ENCODE measurements at places on chromosomes 7 and 10.

DNA sequence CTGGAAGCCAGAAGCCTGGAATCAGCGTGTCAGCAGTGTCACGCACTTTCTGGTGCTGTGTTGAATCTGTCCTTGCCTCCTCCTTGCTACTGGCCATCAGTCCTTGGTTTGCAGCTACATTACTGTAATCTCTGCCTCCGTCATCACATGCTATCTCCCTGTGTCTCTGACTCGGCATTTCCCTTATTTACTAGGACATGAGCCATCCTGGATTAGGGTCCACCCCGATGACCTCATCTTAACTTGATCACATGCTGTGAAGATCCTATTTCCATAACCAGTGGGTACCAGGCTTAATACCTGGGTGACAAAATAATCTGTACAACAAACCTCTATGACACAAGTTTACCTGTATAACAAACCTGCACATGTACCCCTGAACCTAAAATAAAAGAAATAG lies 518.0 kb upstream of the KLF6 start:
- H3K4me1 ChIP-seq, result no peaks in the 10 kb centered on the region
- H3K27ac ChIP-seq, result no peak overlapping the region
- H3K4me3 ChIP-seq, result no peak overlapping the region
- no peaks in the 10 kb centered on the region for H3K27me3 ChIP-seq
- DNase-seq, result no peak
- H3K36me3 ChIP-seq, result no peaks in the 10 kb centered on the region

- no peak overlapping the region for H3K4me3 ChIP-seq
- no peak for DNase-seq
- H3K4me1 ChIP-seq, result no peaks in the 10 kb centered on the region
- H3K36me3 ChIP-seq, result no peaks in the 10 kb centered on the region
- H3K27ac ChIP-seq, result no peak overlapping the region
Observed at GRCh38 chr10:88243836-88244730, 339.0 kb downstream of the RNLS start.

GRCh38 chr10:3239066-3239919 lies 66.7 kb upstream of the PITRM1 start:
- DNase-seq, result peak; percentile 75
- H3K36me3 ChIP-seq, result no peaks in the 10 kb centered on the region
- H3K4me1 ChIP-seq, result no peaks in the 10 kb centered on the region
- H3K4me3 ChIP-seq, result no peak overlapping the region
- no peaks in the 10 kb centered on the region for H3K27me3 ChIP-seq

DNA sequence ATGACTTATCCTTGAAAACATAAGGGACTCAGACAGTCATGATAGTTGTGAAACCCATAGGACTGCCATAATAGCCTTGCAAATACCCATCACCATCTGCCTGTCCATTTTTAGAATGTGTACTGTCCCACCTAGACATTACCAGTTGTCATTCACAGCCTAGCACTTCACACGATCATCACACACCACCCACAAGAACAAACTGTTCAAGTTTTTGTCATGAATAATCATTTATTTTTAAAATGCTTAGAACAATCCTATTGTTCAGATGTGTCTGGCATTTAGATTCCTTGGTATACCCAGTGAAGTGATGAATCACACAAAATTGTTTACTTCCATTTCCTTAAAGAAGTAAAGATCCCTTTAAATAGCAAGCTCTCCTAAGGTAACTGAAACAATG lies 46.6 kb downstream of the CCDC3 start:
- peaks cover 21% of the 10 kb centered on the region for H3K4me1 ChIP-seq
- no peak overlapping the region for H3K27ac ChIP-seq
- no peak overlapping the region for H3K4me3 ChIP-seq
- H3K36me3 ChIP-seq, result no peaks in the 10 kb centered on the region
- no peaks in the 10 kb centered on the region for H3K27me3 ChIP-seq

DNA sequence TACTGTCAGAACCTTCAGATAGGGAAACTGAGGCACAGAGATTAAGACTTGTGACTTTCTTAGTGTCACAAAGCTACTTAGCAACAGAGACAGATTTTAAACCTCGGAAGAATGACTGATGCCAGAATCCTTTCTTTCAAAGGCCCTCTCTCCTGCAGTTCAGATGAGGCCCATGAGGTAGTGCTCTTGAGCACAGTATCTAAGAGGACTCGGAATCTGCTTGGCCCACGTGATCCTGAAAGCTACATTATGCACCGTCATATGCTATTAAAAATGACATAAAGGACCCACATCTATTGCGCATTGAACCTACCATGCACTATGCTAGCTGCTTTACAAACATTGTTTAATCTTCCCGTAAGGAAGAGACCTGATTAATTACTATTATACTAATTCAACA lies 355.9 kb downstream of the SFMBT2 start:
- no peaks in the 10 kb centered on the region for H3K4me1 ChIP-seq
- H3K27ac ChIP-seq, result no peak overlapping the region
- no peaks in the 10 kb centered on the region for H3K36me3 ChIP-seq

GRCh38 chr7:87648316-87648715 lies 20.1 kb downstream of the RUNDC3B start:
- no peak for DNase-seq
- H3K27me3 ChIP-seq, result no peaks in the 10 kb centered on the region
- no peaks in the 10 kb centered on the region for H3K36me3 ChIP-seq
- no peak overlapping the region for H3K4me3 ChIP-seq
- no peaks in the 10 kb centered on the region for H3K4me1 ChIP-seq

DNA sequence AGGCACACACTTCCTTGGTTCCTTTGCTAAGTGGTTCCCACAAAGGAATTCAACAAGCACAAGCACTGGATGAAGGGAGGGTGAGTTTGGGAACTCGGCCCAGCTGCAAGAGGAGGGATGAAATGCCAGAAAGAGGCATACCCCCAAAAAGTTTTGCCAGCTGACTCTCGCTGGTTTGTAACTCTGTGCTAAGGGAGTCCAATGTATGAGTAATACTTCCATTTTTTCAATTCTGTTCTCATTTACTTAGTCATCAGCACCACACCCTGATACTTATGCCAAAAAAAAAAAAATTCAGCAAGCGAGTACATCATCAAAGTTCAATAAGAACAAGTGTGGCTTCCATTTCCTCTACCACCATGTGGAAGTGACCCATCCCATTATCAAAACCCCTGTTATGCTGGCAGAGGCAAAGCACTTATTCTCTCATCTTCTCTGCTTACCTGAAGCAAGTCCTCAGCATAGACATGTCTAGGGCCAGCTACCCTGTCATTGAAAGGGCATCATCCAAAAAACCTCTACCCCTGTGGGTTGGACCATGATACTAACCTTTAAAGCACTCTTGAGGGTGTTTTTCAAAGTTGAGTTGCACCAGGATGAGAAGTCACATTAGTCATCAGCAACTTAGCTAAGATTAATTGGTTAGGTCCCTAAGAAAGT lies 6.9 kb upstream of the HYCC1 start:
- no peaks in the 10 kb centered on the region for H3K36me3 ChIP-seq
- H3K27me3 ChIP-seq, result no peaks in the 10 kb centered on the region
- H3K27ac ChIP-seq, result no peak overlapping the region
- H3K4me3 ChIP-seq, result no peak overlapping the region
- no peak for DNase-seq

DNA sequence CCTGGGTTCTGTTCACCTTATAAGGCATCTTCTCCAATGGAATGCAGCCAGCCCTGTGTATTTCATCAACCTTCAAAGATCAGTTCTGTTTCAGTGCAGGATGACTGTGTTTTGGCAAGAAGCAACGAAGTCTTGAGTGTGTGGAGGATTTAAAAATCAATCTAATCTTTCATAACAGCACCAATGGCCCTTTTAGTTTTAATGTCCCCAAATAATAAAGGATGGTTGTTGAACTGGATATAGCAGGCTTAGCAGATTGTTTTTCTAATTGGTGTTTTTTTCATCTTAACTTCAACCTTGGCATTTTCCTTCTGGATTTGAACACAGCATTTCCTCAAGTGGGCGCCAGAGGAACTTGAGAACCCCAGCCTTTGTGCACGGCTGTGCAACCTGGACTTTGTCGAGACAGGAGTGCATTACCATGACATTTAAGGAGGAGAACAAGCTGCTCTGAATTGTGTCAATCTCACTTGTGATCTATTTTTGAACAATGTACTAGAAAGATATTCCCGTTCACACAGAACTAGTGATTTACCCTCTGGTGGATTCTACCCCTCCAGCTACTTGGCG lies 313.3 kb upstream of the AKR1E2 start:
- no peaks in the 10 kb centered on the region for H3K36me3 ChIP-seq
- H3K27me3 ChIP-seq, result no peaks in the 10 kb centered on the region
- peak; percentile 58 for DNase-seq
- H3K27ac ChIP-seq, result no peak overlapping the region

DNA sequence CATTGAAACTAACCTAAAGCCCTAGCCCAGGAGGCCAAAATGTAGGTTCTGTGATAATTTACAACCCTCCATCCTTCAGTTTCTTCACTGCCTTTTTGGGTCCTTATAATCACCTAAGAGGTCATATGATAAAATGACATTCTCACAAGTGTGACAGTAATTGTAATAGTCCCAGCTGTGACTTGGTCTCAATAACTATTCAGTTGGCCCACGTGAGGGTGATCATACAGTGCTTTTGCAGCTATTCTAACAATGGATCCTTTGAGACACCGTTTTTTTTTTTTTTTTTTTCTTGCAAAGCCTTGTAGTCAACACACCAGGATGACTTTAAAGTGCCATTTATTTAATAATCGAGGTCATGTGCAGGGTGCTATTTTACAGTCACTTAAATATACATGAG lies 760.0 kb downstream of the PHTF2 start:
- H3K27ac ChIP-seq, result no peak overlapping the region
- DNase-seq, result no peak
- no peaks in the 10 kb centered on the region for H3K27me3 ChIP-seq
- no peaks in the 10 kb centered on the region for H3K36me3 ChIP-seq
- H3K4me1 ChIP-seq, result no peaks in the 10 kb centered on the region

DNA sequence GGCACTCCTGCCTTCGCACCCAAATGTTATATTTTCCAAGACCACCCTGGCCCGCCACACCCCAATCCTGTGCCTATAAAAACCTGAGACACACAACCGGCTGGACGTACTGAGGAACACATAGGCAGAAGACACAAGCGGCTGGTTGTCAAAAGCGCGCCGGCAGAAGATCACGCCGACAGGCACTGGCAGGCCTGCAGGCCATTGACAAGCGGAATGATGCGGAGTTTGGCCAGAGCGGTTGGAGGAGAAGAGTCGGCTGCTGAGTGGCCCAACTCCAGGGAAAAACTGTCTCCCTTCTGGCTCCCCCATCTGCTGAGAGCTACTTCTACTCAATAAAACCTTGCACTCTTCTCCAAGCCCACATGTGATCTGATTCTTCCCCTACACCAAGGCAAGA lies 39.7 kb upstream of the SAMD8 start:
- H3K27ac ChIP-seq, result no peak overlapping the region
- H3K4me3 ChIP-seq, result no peak overlapping the region
- H3K36me3 ChIP-seq, result no peaks in the 10 kb centered on the region
- no peaks in the 10 kb centered on the region for H3K27me3 ChIP-seq

GRCh38 chr10:74642901-74643595 lies 183.4 kb upstream of the KAT6B start:
- H3K4me1 ChIP-seq, result peaks cover 13% of the 10 kb centered on the region
- no peaks in the 10 kb centered on the region for H3K27me3 ChIP-seq
- H3K4me3 ChIP-seq, result no peak overlapping the region

DNA sequence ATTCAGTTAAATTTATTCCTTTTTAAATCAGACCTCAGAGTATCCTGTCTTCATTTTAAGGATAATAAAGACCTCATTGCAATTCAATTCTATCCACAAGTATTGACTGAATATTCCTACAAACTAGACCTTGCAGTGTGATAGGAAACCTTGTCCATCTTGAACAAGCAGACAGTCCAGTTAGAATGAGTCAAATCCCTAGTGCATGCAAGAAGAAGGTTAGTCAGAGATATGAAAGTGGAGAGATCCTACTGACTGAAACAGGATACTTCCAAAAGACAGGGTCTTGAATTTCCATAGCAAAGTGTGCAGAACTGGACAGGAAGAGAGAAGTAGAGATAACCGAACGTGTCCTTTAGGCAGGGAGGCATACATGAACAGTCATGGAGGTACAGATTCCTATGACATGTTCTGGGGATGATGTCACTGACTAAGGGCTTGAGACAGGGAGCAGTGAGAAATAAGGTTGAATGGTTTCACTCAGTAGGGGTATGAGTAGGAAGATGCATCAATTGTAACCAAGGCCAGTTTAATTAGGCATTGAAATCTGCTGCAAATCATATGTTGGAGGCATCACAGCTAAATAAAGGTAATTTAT lies 45.2 kb downstream of the PPP1R3A start:
- no peaks in the 10 kb centered on the region for H3K36me3 ChIP-seq
- no peak for DNase-seq
- no peak overlapping the region for H3K4me3 ChIP-seq
- no peaks in the 10 kb centered on the region for H3K27me3 ChIP-seq

DNA sequence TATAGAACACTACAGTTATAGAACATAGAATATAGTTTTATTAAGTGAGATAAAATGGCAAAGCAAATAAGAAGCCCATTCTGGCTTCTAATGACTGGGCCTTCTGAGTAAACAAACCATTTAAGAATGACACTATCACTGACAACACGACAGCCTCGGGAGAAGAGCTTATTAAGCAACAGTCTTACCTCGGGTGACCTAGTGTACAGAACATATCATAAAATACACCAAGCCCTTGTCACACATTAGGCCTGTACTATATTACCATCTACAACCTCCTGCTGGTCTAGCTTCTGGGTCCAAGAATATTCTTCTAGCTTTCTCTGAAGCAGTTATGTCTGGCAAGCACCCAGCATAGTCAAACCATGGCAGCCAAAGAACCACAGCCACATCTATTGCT lies 32.0 kb downstream of the CCDC186 start:
- no peak overlapping the region for H3K4me3 ChIP-seq
- 0 out of 2 replicates have a peak, but pooled peaks cover 3% of the 10 kb centered on the region for H3K4me1 ChIP-seq
- peak overlapping the region; percentile 55 for H3K27ac ChIP-seq
- no peaks in the 10 kb centered on the region for H3K27me3 ChIP-seq
- H3K36me3 ChIP-seq, result no peaks in the 10 kb centered on the region
- DNase-seq, result no peak

DNA sequence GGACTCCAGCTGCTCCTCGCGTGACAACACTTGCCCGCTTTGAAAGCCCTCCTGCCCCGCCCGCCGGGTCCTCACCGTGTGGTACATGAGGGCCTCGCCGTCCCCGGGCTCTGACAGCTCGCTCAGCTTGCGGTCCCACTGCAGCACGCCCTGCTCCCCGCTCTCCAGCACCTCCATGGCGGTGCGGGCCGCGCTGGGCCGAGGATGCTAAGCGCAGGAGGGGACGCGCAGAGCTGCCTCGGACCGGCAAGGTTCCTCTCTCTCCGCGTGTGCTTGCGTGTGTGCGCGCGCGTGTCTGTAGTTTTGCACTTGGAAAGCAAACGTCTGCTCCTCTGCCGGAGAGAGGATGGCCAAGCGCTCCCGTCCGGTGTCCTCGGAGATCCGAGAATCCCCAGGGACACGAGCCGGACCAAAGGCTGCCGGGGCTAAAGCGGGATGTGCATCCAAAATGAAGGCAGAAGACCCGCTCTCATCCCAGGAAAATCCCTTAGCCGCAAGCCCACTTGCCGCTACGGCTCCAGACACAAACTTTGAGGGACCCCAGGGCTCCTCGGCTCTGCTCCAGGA lies at the start of gene CREB3L2:
Gene CREB3L2 (minus strand): TSS at position 558 of the 567 bp plus-strand sequence. CDS start 381 bp downstream, at position 177.
- peak within 1 kb of the TSS; percentile 91 for H3K27ac ChIP-seq
- DNase-seq, result peak; percentile 74
- H3K4me1 ChIP-seq, result peaks cover 27% of the 10 kb centered on the region
- H3K36me3 ChIP-seq, result peaks cover 3% of the 10 kb centered on the region
- no peaks in the 10 kb centered on the region for H3K27me3 ChIP-seq
- H3K4me3 ChIP-seq, result peak within 1 kb of the TSS; percentile 100
